Right ventricle myocardium superior (tissue), 1 donor: ENCODE measurements at places on chromosomes 6 and 20.
A peak's percentile ranks its signal among the peaks of the same experiment; 100 is the strongest.

GRCh38 chr6:126618639-126619343 is 278.9 kb downstream of the CENPW start:
- no peak for DNase-seq

GRCh38 chr20:18694071-18694470 is 106.2 kb downstream of the DTD1 start:
- no peak for DNase-seq

GRCh38 chr20:23065266-23066201 is 16.1 kb upstream of the THBD start:
- DNase-seq: no peak

GRCh38 chr6:87155842-87156815 is 764 bp downstream of the ZNF292 start:
- peak; percentile 64 for DNase-seq

- no peak for DNase-seq
Observed at GRCh38 chr6:50815436-50816114, 3.1 kb upstream of the TFAP2B start.

DNA sequence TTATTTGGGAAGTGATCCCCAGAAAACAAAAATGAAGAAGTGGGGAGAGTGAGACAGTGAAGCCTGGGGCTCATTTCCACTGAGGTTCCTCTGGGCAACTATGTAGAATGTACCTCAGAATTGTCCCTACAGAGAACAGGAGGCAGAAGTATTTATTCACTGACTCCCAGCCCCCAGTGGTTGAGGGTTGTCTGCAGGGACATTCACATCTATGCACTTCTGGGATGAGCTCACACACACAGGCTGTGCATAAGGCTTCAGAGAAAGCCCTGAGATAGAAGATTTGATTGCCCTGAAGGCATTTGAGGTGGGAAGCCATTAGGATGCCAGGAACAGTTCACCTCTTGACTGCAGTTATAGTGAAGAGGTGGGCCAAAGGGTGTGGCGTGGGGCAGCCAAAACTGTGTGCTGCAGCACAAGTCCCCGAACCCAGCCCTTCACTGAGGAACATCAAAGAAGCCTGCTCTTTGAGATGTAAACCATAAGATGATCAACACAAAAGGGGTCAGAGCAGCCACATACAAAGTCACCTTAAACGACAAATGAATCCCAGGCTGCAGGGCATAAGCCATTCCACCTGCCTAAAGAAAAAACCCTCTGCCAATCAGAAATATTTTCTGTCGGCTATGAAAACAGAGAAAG is 853.8 kb upstream of the FLRT3 start:
- no peak for DNase-seq
